ENCODE measurements at places on chromosomes 12 and 14. TPM values are rescaled to one million over a fixed set of nuclear protein-coding genes. Genes with fewer than 3 reads are reported as not detected.

DNA sequence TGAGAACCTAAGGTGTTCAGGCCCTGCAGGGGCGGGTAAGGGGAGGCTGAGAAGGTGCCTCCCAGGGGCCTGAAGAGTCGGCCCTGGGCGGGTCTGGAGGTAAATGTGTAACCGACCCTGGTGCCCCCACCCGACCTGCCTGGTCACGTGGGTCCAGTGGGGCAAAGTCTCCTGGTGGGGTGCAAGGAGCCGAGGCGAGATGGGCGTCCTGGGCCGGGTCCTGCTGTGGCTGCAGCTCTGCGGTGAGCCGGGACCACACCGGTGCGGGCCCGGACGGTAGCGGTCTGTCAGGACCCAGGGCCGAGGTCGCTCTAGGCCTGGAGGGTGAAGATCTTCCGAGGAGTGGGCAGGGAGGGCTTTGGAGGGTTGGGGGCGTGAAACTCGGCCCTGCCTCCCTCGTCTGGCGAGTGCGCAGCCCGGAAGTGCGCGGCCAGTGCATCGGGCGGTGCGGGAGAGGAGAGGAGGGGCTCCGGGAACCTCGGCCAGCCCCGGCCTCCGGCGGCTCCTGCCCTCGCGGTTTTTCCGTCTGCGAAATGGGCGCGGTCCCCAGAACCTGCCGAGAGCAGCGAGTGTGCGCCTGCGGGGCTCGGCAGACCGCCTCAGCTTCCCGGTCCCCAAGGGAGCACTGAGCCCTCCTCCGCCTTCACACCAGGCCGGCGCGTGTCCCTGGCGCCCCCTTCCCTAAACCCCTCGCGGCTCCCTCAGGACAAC, at the start of gene AMN:
Gene AMN, plus strand, starts transcription at position 174 of the 711 bp plus-strand sequence. Its CDS starts 26 bp downstream, at position 200.
- peaks cover 4% of the 10 kb centered on the region for H3K4me1 ChIP-seq
- DNase-seq = no peak
- H3K36me3 ChIP-seq = no peaks in the 10 kb centered on the region
- no peak within 1 kb of the TSS for H3K4me3 ChIP-seq
- H3K27me3 ChIP-seq = peaks cover 43% of the 10 kb centered on the region

GRCh38 chr12:41944216-41944615, 200.5 kb downstream of the GXYLT1 start:
- no peaks in the 10 kb centered on the region for H3K36me3 ChIP-seq
- peaks cover 10% of the 10 kb centered on the region for H3K27me3 ChIP-seq
- H3K4me3 ChIP-seq = no peak overlapping the region
- no peak for DNase-seq
- H3K27ac ChIP-seq = no peak overlapping the region

CIDEB gene
- 5.2 TPM for total RNA-seq

GRCh38 chr14:81849714-81850113, 316.1 kb upstream of the SEL1L start:
- no peak for DNase-seq
- H3K27me3 ChIP-seq = no peaks in the 10 kb centered on the region
- H3K4me1 ChIP-seq = no peaks in the 10 kb centered on the region
- H3K36me3 ChIP-seq = no peaks in the 10 kb centered on the region
- H3K27ac ChIP-seq = no peak overlapping the region
- H3K4me3 ChIP-seq = no peak overlapping the region

DNA sequence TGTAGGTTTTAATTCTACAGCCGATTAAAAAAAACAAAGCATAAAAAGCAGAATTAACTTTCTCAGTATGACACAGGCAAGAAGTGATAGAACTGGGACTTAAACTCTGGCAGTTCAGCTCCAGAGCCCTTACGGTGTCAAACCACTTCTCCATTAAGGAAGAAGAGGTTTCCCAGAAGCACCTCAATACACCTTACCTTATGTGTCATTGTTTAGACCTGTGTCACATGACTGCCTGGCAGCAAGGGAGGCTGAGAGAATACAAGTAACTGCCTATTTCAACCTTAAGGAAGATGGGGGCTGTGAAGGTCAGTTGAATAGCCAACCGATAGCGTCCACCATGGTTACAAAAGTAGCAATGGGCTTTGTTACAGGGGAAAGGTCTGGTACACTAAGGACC, 54.6 kb upstream of the ARHGAP5 start:
- H3K4me3 ChIP-seq = no peak overlapping the region
- H3K27me3 ChIP-seq = no peaks in the 10 kb centered on the region
- no peak for DNase-seq
- no peaks in the 10 kb centered on the region for H3K36me3 ChIP-seq
- H3K4me1 ChIP-seq = no peaks in the 10 kb centered on the region

- H3K36me3 ChIP-seq = no peaks in the 10 kb centered on the region
- H3K4me3 ChIP-seq = no peak overlapping the region
- no peaks in the 10 kb centered on the region for H3K27me3 ChIP-seq
- H3K4me1 ChIP-seq = no peaks in the 10 kb centered on the region
These were observed 17.3 kb upstream of the TMEM233 start for GRCh38 chr12:119576118-119576810.

DNA sequence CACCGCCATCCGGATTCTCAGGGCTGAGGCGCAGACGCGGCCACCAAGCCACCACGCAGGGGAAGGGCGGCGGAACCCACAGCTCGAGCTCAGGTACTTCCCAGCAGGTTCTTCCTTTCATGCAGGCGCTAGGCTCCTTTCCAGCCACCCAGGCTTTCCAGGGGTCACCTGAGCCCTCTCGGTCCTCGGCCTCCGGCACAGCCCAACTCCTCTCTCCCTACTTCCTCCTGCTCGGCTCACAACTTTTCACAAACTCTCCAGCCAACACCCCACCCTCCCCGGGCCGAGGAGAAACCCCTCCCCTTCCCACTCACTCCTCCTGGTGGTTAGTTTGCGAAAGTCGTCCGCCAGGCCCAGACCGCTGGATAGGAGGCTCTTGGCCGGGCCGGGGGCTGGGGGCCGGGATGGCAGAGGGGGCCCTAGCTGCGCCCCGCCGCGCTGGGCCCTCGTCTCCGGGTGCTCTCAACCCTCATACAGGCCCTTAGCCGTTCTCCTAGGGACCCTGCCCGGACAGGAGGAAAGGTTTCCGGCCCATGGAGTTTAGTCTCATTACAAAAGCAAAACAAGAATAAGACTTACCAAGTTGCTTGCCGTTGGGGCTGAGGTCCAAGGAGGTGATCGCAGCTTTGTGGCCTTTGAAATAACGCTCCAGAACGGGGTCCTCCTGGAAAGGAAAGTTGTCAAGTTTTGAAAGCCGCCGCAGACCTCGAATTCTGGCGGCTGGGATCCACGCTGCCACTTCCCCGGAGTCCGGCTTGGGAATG, at the start of gene GALNT4:
Gene GALNT4, minus strand, starts transcription at position 256 of the 764 bp plus-strand sequence. Its CDS starts 247 bp downstream, at position 9.
- H3K27ac ChIP-seq = peak within 1 kb of the TSS; percentile 35
- no peaks in the 10 kb centered on the region for H3K36me3 ChIP-seq
- H3K4me1 ChIP-seq = peaks cover 32% of the 10 kb centered on the region
- no peaks in the 10 kb centered on the region for H3K27me3 ChIP-seq

DNA sequence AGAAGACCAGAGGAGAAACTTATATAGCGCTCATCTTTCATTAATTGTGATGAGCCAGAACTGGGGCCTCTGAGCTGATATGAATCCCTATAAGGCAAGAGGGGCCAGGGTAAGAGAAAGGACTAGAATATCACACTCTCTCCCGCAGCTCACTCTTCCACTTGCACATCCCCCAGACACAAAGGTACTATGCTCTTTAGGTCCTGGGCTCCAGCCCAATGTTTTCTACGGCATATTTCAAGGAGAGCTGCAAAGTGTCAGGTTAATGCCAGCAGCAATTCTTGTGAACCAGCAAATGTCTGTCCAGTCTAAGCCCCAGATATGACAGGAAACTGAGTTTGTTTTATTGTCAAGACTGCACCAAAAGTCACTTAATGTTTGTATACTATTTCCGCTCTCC, 29.4 kb downstream of the PPP2R5E start:
- H3K4me3 ChIP-seq = no peak overlapping the region
- H3K4me1 ChIP-seq = no peaks in the 10 kb centered on the region
- no peak overlapping the region for H3K27ac ChIP-seq

DNA sequence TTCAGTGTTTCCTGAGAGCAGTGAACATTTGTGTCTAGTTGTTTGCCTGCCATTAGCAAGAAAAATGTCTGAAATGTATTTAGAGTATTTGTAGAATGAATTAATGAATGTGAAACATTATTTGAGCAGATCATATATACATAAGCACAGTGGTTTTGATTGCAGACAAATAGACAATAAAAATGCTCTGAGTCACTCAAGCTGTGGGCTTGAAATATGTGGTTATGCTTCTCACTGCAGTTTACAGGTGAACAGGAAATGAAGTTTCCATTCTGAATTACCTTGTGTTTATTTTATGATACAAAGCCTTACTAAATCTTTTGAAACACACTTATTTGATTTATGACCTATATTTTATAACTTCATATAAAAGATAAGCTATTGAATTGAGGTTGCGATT, 827.7 kb downstream of the TMTC2 start:
- no peak overlapping the region for H3K27ac ChIP-seq
- DNase-seq = no peak
- H3K27me3 ChIP-seq = no peaks in the 10 kb centered on the region
- no peaks in the 10 kb centered on the region for H3K36me3 ChIP-seq
- no peak overlapping the region for H3K4me3 ChIP-seq

DNA sequence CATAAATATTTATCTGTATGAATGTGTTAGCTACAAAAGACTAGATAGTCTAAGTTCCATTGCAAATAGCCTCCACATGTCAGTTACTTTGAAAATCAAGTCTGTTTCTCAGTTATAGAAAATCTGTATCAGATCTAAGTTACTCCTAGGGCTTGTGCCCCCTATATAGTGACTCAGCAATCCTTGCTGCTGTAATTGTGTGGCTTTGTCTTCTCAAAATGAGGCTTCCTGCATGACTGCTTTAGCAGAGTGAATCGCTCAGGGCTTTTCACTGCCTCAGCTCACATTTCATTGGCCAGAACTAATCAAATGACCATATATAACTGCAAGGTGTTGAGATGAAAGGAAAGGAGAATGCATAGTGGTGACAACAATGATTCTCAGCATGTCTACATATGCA, 552.2 kb upstream of the STXBP6 start:
- no peak overlapping the region for H3K27ac ChIP-seq
- H3K36me3 ChIP-seq = no peaks in the 10 kb centered on the region
- H3K4me1 ChIP-seq = no peaks in the 10 kb centered on the region
- H3K4me3 ChIP-seq = no peak overlapping the region

DNA sequence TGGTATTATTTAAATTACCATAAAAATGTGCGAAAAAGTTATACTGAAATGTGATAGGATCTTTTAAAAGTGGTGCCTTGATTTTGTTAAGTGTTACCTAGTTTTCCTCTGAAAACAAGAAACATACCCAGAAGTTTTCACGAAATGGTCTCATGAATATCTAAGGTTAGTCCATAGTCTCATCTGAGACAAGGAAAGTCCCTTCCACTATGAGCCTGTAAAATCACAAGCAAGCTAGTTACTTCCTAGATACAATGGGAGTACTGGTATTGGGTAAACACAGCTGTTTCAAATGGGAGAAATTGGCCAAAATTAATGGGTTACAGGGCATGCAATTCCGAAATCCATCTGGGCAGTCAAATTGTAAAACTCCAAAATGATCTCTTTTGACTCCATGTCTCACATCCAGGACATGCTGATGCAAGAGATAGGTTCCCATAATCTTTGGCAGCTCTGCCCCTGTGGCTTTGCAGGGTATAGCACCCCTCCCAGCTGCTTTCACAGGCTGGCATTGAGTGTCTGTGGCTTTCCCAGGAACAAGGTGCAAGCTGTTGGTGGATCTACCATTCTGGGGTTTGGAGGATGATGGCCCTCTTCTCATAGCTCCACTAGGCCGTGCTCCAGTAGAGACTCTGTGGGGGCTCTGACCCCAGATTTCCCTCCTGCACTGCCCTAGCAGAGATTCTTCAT, 271.4 kb downstream of the NAV3 start:
- DNase-seq = no peak
- H3K27me3 ChIP-seq = no peaks in the 10 kb centered on the region
- no peak overlapping the region for H3K27ac ChIP-seq
- no peak overlapping the region for H3K4me3 ChIP-seq
- no peaks in the 10 kb centered on the region for H3K4me1 ChIP-seq

CLEC6A gene
- total RNA-seq = not detected

DNA sequence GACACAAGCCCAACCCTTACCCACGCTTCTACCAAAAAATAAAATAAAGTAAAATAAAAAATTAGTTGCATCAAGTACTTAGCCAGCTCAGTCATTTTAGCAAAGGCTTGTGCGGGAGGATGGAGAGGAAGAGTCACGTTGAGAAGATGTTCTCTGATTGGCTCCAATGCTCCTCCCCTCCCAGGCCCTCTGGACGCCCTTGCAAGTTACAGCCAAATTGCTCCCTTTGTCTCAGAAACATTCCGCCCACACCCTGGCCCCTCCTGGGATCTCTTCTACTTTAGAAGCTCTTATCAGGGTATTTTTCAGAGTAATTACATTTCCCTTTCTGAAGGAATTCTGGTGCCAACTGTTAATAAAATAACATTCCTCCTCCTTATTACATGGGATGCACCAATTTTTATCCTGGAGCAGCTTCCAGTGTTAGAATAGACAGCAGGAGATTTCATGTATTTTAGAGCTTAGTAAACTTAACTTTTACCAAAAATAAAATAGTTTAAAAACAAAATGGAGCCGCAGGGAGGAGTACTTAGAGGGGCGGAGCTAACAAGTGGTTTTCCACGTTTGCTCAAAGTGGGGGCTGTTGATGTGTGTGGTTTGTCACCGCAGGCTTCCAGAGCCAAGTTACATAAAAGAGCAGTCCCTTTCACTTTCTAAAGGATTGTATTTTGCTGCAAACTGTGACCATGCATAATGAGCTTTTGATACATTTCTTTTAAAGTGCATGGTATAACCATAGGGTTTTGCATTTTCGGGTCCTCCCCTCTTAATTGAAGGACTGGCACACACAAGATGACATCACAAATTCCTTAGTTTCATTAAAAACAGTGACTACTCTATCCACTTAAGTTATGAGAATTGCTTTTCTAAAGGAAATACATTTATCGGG, 71.7 kb upstream of the RAP1B start:
- no peak overlapping the region for H3K4me3 ChIP-seq
- no peaks in the 10 kb centered on the region for H3K27me3 ChIP-seq
- peaks cover 16% of the 10 kb centered on the region for H3K4me1 ChIP-seq
- H3K27ac ChIP-seq = no peak overlapping the region
- H3K36me3 ChIP-seq = no peaks in the 10 kb centered on the region
- DNase-seq = peak; percentile 66

DNA sequence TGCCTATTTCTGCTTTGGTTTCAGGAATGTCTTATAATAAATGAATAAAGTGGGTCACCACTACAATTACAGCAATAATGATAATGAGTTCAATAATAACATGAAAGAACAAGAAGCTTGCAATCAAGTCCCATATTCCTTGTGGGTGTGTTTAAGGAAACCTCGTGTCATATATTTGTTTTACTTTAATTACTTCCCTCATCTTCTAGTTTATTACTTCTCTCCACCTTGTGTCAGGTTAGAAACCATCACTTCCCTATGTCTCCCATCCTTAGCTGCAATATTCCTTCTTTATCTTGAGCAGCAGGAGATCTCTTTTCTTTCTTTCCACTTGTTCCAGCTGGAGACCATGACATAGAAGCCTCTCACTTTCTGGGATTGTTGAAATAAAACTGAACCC, 384.0 kb upstream of the TMEM132C start:
- H3K27ac ChIP-seq = no peak overlapping the region
- no peak overlapping the region for H3K4me3 ChIP-seq
- H3K4me1 ChIP-seq = no peaks in the 10 kb centered on the region

GRCh38 chr12:3204730-3205531, 127.8 kb downstream of the TSPAN9 start:
- no peak overlapping the region for H3K4me3 ChIP-seq
- H3K27me3 ChIP-seq = peaks cover 11% of the 10 kb centered on the region
- H3K4me1 ChIP-seq = peaks cover 16% of the 10 kb centered on the region
- H3K36me3 ChIP-seq = no peaks in the 10 kb centered on the region
- no peak for DNase-seq

ABCC9 gene
- not detected for total RNA-seq

RPAP3 gene
- 29.8 TPM for total RNA-seq
